ENCODE measurements at places on chromosomes 2 and 18. TPM values are rescaled to one million over a fixed set of nuclear protein-coding genes. Genes with fewer than 3 reads are reported as not detected.

- H3K36me3 ChIP-seq: no peaks in the 10 kb centered on the region
- H3K27ac ChIP-seq: peak overlapping the region; percentile 99
- peak overlapping the region; percentile 50 for H3K4me3 ChIP-seq
- no peak for DNase-seq
Measured at GRCh38 chr2:234292962-234293243, 204.0 kb downstream of the ARL4C start.

DNA sequence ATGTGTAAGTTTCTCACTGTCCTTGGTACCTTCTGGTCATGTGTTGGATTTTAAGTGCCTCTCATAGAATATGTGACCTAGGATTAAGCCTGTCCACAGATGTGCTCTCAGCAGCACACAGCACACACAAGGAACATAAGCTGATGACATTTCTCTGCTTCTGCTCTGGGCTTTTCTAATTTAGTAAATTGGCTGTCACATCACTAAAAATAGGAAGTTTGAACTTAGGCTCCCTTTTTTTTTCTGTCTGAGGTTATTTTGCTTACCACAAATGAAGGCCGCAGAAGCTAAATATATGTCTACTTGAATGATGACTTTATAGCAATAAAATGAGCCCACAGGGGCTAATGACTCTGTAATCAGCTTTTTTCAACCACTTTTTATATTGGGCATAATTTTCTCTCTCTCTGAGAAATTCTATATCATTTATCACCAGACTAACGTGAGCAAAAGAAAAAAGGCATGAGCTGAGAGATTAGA lies 150.2 kb upstream of the KLHL14 start:
- no peaks in the 10 kb centered on the region for H3K36me3 ChIP-seq
- no peak overlapping the region for H3K27ac ChIP-seq
- H3K4me1 ChIP-seq: no peaks in the 10 kb centered on the region
- H3K27me3 ChIP-seq: no peaks in the 10 kb centered on the region

DNA sequence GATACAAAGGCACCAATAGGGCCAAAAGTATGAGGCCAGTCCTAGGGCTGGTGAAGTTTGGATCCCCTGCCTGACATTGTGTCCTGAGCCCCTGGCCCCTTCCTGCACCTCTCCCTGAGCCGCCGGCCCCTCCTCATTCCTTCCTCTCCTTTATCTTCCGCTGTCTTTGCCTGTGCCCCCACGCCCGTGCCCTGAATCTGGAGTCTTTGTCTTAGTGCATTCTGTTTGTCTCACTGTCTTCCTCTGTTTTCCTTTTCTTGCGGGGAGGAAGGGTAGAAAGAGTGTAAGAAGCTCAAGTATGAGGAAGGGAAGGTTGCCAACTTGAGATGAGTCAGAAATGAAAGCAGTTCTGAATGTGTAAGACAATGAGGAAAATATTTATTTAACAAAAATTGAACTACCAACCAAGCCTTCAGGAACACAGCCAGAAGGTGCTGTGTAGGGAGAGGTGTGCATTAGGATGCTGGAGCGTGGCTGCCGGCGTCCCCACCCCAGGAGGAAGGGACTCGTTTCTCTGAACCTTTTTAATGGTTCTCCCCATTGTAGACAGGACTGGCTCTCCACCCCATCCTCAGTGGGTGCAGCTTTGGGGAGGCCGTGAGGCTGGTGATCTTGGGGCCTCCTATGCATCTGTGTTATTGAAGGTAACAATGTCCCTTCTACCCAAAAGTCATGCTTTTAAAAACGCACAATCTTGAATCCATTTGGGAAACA lies 133.1 kb downstream of the NEDD4L start:
- H3K4me3 ChIP-seq: no peak overlapping the region
- H3K27me3 ChIP-seq: peaks cover 2% of the 10 kb centered on the region
- H3K36me3 ChIP-seq: no peaks in the 10 kb centered on the region
- no peaks in the 10 kb centered on the region for H3K4me1 ChIP-seq
- DNase-seq: no peak

DNA sequence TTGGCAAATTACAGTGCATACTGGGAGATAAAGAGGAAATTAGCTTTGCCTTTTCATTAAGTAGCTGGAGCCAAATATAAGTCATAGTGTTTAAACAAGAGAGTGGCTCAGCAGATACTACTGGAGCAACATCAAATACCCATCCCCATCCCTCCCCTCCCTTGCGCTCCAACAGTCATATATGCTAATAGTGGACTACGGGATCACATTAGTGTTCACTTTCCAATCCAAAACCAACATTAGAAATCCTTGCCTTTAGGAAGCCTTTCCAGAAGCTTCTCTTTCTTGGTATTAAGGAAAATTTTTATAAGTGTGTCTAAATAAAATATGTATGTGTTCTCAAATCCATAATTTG lies 1669.3 kb downstream of the SUCLG1 start:
- H3K4me1 ChIP-seq: no peaks in the 10 kb centered on the region
- no peaks in the 10 kb centered on the region for H3K27me3 ChIP-seq
- no peak for DNase-seq
- H3K27ac ChIP-seq: no peak overlapping the region

GRCh38 chr2:41972179-41972578 lies 75.6 kb upstream of the PKDCC start:
- H3K36me3 ChIP-seq: no peaks in the 10 kb centered on the region
- H3K27me3 ChIP-seq: peaks cover 10% of the 10 kb centered on the region
- no peaks in the 10 kb centered on the region for H3K4me1 ChIP-seq

GRCh38 chr2:69683170-69683971 lies 39.8 kb upstream of the AAK1 start:
- peak overlapping the region; percentile 48 for H3K4me3 ChIP-seq
- H3K27ac ChIP-seq: peak overlapping the region; percentile 86
- DNase-seq: no peak

DNA sequence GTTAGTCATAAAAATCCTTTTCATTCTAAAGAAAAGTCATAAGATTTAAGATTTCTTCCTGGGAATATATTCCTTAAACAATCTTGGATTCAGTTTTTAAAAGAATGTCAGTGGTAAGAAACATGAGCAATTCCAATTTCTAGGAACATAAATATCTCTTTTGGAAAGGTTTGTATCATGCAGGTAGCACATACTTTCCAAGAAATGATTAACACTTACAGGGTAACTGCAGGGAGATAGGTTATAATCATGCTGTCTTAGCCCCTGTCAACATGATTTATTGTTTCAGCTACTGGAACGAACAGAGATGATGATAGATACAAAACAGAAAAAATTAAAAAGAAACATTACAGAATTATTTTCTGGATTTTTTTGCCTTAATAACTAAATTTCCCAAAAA lies 1537.7 kb downstream of the LRP1B start:
- no peak overlapping the region for H3K27ac ChIP-seq
- DNase-seq: no peak
- no peaks in the 10 kb centered on the region for H3K27me3 ChIP-seq
- no peak overlapping the region for H3K4me3 ChIP-seq
- no peaks in the 10 kb centered on the region for H3K4me1 ChIP-seq

- H3K36me3 ChIP-seq: no peaks in the 10 kb centered on the region
- DNase-seq: no peak
Measured at GRCh38 chr2:220489121-220489520, 861.7 kb downstream of the SLC4A3 start.

DNA sequence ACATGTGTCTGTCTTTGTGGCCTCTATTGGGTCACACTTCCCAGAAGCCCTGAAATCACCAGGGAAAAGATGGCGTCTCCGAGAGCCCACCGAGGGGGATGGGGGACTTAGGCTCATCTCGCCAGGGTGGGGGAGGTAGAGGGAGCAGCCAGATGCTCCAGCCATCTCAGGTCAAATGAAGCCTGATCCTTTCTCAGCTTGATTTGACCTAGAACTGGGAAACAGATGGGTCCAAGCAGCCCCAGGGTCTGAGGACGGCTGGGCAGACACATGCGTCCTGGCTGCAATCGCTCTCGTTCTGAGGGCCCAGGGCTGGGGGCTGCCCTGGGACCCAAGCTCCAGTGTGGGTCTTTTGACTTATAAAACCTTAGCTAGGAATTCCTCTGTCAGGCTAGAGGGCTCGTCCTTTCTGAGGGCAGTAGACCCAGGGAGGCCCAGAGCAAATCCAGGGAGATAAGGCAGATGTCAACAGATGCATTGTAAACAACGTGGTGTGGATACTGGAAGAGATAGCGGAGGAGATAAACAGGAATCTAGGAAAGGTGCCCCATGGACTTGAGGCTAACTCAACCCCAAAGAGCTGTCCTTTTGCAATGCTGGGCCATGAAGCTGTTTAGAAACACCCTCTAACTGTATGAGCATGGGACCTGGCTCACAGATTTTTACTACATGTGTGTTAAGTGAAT lies 127.7 kb downstream of the MYCN start:
- no peaks in the 10 kb centered on the region for H3K4me1 ChIP-seq
- no peak overlapping the region for H3K4me3 ChIP-seq
- peaks cover 2% of the 10 kb centered on the region for H3K27me3 ChIP-seq
- DNase-seq: no peak

GRCh38 chr18:36314754-36315153 lies 17.2 kb downstream of the FHOD3 start:
- H3K27ac ChIP-seq: no peak overlapping the region
- H3K4me1 ChIP-seq: no peaks in the 10 kb centered on the region
- peaks cover 2% of the 10 kb centered on the region for H3K36me3 ChIP-seq
- no peak for DNase-seq
- no peak overlapping the region for H3K4me3 ChIP-seq
- H3K27me3 ChIP-seq: peaks cover 12% of the 10 kb centered on the region

- H3K27ac ChIP-seq: no peak overlapping the region
- H3K27me3 ChIP-seq: peaks cover 9% of the 10 kb centered on the region
- no peaks in the 10 kb centered on the region for H3K36me3 ChIP-seq
- no peak overlapping the region for H3K4me3 ChIP-seq
Measured at GRCh38 chr2:1752751-1753150, 8.4 kb upstream of the PXDN start.

GRCh38 chr18:45689396-45689795 lies 34.6 kb upstream of the SLC14A1 start:
- H3K4me3 ChIP-seq: no peak overlapping the region
- H3K36me3 ChIP-seq: peaks cover 2% of the 10 kb centered on the region
- no peak overlapping the region for H3K27ac ChIP-seq
- H3K4me1 ChIP-seq: peaks cover 64% of the 10 kb centered on the region
- DNase-seq: no peak

- no peak overlapping the region for H3K4me3 ChIP-seq
- no peak overlapping the region for H3K27ac ChIP-seq
- no peaks in the 10 kb centered on the region for H3K4me1 ChIP-seq
Measured at GRCh38 chr2:61750624-61751023, 103.2 kb downstream of the FAM161A start.

GRCh38 chr2:108870069-108870644 lies 83.6 kb downstream of the CCDC138 start:
- no peak for DNase-seq
- no peaks in the 10 kb centered on the region for H3K27me3 ChIP-seq
- H3K4me1 ChIP-seq: no peaks in the 10 kb centered on the region
- H3K36me3 ChIP-seq: peaks cover 53% of the 10 kb centered on the region
- H3K4me3 ChIP-seq: no peak overlapping the region

DNA sequence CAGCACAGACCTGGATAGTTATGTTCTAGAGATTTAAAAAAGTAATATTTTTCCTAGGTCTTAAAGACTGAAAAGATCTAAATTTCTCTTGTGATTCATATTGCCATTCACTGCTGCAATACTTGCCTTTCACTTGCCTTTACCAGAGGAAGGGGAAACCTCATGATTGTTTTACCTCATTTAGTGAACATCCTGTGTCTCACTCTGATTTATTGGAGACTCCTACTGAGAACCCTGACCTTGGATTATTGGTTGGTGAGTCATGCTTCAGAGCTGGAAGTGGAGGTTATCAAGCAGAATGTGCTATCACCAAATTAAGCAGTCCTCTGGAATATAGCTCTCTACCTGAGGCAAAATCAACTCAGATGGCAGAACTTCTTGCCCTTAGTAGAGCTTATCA lies 500.5 kb downstream of the TSN start:
- no peaks in the 10 kb centered on the region for H3K36me3 ChIP-seq
- no peaks in the 10 kb centered on the region for H3K27me3 ChIP-seq
- H3K27ac ChIP-seq: no peak overlapping the region

GRCh38 chr2:159053161-159054031 lies 85.0 kb downstream of the TANC1 start:
- H3K27ac ChIP-seq: no peak overlapping the region
- no peaks in the 10 kb centered on the region for H3K4me1 ChIP-seq
- no peaks in the 10 kb centered on the region for H3K27me3 ChIP-seq

DNA sequence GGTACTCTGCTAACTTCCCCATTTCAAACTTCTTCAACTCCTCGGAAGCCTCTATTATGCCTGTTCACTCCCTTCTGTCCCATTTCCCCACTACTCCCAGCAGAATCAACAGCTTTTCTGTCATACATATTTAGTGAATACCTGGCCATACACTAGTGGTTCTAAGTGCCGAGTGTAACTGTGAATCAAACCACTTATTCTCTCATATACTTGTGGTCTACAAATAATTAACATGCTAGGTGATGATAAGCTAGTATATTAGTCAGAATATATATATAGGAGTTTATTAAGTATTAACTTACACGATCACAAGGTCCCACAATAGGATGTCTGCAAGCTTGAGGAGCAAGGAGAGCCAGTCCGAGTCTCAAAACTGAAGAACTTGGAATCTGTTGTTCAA lies 150.7 kb downstream of the CCDC102B start:
- H3K4me3 ChIP-seq: no peak overlapping the region
- no peaks in the 10 kb centered on the region for H3K27me3 ChIP-seq
- no peaks in the 10 kb centered on the region for H3K36me3 ChIP-seq
- H3K27ac ChIP-seq: no peak overlapping the region
- no peak for DNase-seq
- H3K4me1 ChIP-seq: no peaks in the 10 kb centered on the region

GRCh38 chr2:165686800-165687199 lies 107.2 kb downstream of the GALNT3 start:
- DNase-seq: no peak
- H3K36me3 ChIP-seq: no peaks in the 10 kb centered on the region
- peaks cover 3% of the 10 kb centered on the region for H3K27me3 ChIP-seq
- H3K4me3 ChIP-seq: no peak overlapping the region

GRCh38 chr2:143698352-143698751 lies 569.1 kb downstream of the ARHGAP15 start:
- H3K4me3 ChIP-seq: no peak overlapping the region
- peaks cover 60% of the 10 kb centered on the region for H3K4me1 ChIP-seq
- H3K27ac ChIP-seq: peak overlapping the region; percentile 88
- H3K27me3 ChIP-seq: no peaks in the 10 kb centered on the region
- H3K36me3 ChIP-seq: peaks cover 24% of the 10 kb centered on the region

- H3K4me1 ChIP-seq: no peaks in the 10 kb centered on the region
- no peaks in the 10 kb centered on the region for H3K27me3 ChIP-seq
- no peak for DNase-seq
- no peaks in the 10 kb centered on the region for H3K36me3 ChIP-seq
Measured at GRCh38 chr18:72674710-72675109, 130.6 kb upstream of the CBLN2 start.

Gene TXNDC2
- not detected for total RNA-seq

Gene C2orf68
- total RNA-seq: 25.4 TPM

Gene XIRP2
- not detected for total RNA-seq

Gene DPP10
- total RNA-seq: not detected
